ENCODE measurements at places on chromosomes 16 and 17. TPM values are rescaled to one million over a fixed set of nuclear protein-coding genes. Genes with fewer than 3 reads are reported as not detected.

TMEM88 gene
- total RNA-seq: not detected

PSMC5 gene
- total RNA-seq: 98.5 TPM

GPRC5C gene
- total RNA-seq: 53.5 TPM

ACSM2A gene
- total RNA-seq: not detected

SLFN11 gene
- 66.6 TPM for total RNA-seq

ENGASE gene
- total RNA-seq: 7.7 TPM

SOCS1 gene
- 1.7 TPM for total RNA-seq

CCL17 gene
- total RNA-seq: not detected

DNA sequence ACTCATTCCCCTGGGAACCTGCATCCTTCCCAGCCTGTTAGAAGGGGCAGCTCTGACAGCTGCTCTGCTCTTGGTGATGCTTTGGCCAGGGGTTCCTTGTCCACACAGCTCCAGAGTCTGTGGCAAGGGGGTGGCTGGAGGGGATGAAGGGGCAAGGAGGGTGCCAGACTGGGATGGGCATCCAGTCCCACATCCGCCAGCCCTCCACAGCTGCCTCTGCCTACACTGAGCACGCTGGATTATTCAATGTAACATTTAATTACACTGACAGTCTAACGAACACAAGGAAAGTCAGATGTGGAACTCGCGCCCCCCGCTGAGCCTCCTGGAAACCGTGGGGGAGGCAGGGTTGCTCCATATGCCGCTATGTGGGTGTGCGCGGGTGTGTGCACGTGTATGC lies 101.1 kb downstream of the C16orf78 start:
- DNase-seq: no peak

GRCh38 chr17:78644224-78644623 lies 67.0 kb upstream of the DNAH17 start:
- no peak for DNase-seq

GRCh38 chr17:82338858-82339633 lies 5.5 kb upstream of the SECTM1 start:
- peak; percentile 80 for DNase-seq

DNA sequence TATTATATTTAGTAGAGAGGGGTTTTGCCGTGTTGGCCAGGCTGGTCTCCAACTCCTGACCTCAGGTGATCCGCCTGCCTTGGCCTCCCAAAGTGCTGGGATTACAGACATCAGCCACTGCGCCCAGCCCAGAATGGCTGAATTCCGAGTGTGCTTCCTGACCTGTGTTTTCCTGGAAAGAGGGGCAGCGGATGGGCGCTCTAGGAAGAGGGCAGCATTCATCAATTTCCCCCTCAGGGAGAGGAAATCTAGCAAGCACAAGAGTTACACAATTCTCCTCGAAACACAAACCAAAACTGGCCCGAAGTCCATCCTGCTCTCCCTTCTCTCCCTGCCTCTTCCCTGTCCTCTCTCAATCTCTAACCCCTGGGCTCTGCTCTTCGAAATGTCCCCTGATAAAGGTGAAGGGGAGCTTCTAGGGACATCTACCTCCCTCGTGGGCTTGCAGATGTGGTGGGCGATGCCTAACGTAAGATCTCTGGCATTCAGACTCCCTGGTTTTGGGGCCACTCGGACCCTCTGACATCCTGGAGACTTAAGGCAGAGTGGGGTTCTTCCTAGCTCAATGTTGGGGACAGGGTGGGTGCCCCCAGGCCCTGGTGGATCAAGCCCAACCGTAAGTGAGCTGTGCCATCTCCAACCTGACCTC lies 1.0 kb downstream of the IL27 start:
- DNase-seq: no peak

DNA sequence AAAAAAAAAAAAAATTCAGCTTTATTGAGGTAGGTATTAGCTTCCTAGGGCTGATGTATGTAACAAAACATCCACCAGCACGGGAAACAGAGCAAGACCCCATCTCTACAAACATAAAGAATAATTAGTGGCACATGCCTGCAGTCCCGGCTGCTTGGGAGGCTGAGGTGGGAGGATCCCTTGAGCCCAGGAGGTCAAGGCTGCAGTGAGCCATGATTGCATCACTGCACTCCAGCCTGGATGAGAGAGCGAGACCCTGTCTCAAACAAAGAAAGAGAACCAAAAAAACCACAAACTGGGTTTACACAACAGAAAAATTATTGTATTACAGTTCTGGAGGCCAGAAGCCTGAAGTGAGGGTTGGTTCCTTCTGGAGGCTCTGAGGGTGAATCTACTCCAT lies 4.0 kb upstream of the MMP25 start:
- DNase-seq: no peak

GRCh38 chr16:15749985-15750384 lies 99.9 kb downstream of the NDE1 start:
- no peak for DNase-seq

- peak; percentile 94 for DNase-seq
These were observed 52.0 kb downstream of the CBFA2T3 start for GRCh38 chr16:88924834-88925539.

DNA sequence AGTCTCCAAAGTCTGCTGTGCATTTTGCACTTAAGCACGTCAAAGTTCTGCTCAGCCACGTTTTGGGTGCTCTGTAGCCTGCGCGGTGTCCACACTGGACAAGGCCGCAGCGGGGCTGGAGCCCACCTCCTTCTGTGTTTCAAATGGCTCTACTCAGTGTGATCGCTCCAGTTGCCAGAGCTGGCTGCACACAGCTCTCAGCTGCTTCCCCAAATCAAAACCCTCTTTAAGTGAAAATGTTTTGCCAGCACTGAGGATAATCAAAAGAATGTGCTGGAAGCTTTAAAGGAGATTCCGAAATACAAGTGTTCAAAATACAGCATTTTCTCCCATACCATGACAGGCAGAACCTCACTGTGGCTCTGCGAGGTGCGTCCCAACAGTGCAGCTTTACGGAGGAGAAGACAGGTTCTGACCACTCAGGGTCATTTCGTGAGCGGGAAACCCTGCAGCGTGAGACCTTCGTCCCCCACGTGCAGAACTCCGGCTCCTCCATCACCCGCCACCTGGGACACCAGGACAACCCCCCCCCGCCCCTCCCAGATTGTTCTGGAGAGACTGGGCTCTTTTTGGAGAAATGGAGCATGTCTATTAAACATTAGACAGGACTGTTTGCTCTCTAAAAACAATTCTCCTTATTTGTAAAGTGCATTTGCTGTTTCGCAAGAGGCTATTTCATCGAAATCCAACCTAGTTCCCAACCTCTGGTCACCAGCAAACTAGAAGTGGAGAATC lies 16.6 kb downstream of the TBC1D16 start:
- DNase-seq: no peak

DNA sequence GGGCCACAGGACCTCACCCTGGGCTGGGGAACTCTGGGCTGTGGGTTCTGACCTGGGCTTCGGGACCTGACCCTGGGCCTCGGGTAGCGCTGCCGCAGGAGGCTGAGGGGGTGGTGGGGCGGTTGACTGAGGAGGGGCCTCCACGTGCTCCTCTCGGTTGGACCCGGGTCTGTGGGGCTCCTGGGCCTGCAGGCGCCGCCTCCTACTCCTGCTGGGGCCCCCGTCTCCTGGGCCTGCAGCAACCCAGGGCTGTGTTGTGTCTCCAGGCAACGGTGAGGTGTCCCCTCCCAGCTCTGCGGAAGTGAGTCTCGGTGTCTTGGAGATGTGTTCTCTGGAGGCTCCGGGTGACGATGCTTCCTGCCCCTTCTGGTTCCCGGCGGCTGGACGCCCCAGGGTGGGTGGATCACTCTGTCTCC lies 41.5 kb upstream of the GNG13 start:
- DNase-seq: peak; percentile 67

DNA sequence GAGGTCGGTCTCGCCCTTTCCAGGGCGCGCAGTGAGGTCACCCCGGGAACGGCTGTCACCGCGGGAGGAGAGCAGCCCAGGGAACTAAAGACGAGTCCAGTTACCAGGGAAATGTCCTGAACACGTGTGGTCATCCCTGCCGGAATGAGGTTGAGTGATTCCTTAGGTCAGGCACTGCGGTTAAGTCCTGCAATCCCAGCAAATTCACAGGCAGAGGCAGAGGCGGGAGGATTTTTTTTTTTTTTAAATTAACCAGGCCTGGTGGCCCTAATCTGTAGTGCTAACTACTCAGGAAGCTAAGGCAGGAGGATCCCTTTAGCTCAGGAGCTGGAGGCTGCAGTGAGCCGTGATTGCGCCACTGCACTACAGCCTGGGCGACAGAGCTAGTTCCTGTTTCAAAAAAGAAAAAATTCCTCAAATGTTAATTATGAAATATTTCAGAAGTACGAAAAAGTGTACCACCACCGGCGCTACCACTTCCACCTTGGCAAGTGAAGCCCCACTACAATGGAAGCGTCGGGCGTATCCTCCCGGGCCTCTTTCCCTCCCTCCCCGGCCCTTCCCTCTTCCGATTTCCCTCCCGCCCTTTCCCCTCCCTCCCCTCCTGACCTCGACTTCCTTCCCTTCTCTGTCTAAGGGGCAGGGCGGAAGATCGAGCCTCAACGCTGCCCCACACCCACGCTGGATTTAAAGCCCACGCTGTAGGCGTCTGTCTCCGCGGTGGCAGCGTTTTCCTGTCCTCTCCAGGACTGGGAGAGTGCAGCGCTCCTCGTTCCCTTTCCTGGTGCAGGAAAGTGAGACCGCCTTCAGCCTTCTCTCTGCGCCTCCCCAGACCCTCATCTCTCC lies 27.3 kb downstream of the SLFN11 start:
- DNase-seq: peak; percentile 67

GRCh38 chr16:30658731-30659506 lies 688 bp downstream of the FBRS start:
- no peak for DNase-seq

DNA sequence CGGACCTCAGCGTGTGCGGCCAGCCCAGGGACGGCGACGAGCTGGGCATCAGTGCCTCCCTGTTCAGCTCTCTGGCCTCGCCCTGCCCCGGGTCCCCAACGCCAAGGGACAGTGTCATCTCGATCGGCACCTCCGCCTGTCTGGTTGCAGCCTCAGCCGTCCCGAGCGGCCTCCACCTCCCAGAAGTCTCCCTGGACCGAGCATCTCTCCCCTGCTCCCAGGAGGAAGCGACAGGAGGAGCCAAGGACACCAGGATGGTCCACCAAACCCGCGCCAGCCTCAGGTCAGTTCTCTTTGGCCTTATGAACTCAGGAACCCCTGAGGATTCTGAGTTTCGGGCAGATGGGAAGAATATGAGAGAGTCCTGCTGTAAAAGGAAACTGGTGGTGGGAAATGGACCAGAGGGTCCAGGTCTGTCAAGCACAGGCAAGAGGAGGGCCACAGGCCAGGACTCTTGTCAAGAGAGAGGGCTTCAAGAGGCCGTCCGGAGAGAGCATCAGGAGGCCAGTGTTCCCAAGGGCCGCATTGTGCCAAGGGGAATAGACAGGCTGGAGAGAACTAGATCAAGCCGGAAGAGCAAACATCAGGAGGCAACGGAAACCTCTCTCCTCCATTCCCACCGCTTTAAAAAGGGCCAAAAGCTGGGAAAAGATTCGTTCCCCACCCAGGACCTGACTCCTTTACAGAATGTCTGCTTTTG lies 825 bp downstream of the HASPIN start:
- no peak for DNase-seq

DNA sequence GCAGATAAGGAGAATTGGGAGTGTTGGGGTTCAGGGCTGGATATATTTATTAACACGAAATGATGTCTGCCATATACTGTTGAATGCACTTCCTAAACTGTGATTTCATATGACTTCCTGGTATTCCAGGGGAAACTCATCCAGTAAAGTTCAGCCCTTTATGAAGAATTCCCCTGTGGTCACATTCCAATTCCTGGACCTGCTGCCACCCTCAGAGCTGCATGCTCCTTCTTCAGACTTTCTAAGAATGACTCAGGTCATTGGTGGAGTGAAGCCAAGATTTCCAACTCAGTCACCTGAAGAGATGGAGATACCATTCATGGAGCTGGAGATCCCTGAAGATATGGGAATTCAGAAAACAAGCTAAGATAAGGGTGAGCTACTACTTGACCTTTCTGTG lies 114.2 kb upstream of the TMEM97 start:
- peak; percentile 54 for DNase-seq

DNA sequence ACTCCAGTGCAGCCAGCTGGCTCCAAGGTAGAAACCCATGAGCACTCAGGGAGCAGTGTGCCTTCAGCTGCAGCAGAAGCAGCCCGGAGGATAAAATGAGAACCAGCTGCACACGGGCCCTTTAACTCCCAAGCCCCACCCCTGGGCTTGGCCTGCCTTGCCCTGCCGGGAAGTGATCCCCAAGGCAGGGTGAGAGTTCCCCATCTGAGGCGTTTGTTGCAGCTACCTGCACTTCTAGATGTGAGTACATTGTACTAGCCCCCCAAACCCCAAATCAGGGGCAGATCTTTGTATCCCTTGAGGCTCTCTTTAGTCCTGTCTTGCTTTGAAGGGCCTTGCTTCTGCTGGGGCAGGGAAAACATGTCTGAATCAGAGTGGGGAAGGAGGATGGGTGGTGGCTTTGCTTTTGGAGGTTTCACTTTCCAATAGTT lies at the start of gene MVP:
MVP (plus strand) TSS at position 192 of the 431 bp plus-strand sequence. CDS start 10,088 bp downstream, outside the sequence.
- peak; percentile 56 for DNase-seq

DNA sequence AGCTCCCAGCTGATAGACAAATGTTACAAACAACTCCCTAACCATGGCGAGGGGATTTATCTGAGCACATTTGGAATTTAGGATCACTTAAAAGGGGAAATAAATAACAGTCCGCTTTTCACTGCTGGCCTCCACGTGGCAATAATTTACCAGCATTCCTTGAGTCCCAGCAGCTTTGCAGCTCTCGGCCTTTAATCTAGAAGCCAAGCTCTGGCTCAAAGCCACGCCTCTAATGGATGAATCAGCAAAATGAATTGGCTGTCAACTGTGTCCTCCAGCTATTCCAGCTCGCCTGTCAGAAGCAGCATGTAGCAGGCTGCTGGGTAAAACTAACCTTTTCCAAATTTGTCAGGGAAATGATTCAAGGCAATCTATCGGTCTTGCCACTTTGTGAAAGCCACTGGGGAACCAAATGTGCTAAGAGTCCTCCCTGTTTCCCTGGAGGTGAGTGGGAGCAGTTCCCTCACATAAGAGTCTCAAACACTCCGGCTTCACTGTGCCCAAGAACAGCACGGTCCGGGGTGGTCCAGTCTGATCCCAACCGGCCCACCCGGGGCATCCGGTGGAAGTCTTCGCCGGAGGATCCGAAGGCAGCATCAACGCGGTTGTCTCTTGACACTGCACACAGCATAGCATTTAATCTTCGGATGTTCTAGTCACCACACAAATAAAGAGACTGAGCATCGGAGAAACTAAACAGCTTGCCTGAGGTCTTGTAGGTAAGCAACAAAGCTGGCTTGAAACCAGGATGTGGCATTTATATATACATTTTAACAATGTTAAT lies 143.3 kb downstream of the PARN start:
- DNase-seq: peak; percentile 92

GRCh38 chr17:59101178-59101577 lies 5.5 kb downstream of the TRIM37 start:
- DNase-seq: no peak

DNA sequence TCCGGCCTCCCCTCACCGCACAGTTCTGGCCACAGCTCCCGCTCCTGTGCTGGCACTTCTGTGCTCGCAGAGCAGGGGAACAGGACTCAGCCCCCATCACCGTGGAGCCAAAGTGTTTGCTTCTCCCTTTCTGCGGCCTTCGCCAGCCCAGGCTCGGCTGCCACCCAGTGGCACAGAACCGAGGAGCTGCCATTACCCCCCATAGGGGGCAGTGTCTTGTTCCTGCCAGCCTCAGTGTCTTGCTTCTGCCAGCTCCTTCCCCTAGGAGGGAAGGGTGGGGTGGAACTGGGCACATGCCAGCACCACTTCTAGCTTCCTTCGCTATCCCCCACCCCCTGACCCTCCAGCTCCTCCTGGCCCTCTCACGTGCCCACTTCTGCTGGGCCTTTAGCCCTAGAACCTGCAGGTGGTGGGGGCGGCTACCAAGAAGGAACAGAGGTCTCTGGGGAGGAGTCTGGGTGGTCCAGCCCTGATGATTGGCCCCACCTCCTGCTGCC lies 645 bp upstream of the ELMO3 start:
- no peak for DNase-seq

All from Daoy (cell line).